Hepatocyte (in vitro differentiated cells): ENCODE measurements at places on chromosomes 13 and 19. TPM values are rescaled to one million over a fixed set of nuclear protein-coding genes. Genes with fewer than 3 reads are reported as not detected.

DNA sequence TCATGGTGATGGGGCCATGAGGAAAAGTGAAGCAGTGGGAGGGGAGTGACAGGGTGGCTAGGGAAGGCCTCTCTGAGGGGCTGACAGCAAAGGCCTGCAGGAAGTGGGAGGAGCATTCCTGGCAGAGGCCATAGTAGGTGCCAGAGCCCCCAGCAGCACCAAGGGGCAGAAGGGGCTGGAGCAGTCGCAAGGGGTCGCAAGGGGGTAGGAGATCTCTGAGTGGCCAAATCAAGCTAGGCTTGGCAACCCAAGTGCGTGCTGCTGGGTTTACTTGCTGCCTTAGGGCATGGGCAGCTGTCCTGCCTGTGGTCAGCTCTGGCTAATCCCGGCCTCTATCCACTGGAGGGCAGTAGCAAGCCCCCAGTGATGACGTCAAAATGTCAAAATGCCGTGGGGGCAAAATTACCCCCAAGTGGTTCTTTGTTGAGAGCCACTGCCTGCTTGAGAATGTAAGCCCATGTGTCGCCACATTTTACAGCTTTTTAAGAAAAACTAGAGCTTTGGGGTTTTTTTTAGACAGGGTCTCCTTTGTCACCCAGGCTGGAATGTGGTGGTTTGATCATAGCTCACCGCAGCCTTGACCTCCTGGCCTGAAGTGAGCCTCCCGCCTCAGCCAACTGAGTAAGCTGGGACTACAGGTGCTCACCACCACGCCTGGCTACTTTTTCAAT is 11.8 kb downstream of the CCDC97 start:
- DNase-seq, result peak; percentile 60

DNA sequence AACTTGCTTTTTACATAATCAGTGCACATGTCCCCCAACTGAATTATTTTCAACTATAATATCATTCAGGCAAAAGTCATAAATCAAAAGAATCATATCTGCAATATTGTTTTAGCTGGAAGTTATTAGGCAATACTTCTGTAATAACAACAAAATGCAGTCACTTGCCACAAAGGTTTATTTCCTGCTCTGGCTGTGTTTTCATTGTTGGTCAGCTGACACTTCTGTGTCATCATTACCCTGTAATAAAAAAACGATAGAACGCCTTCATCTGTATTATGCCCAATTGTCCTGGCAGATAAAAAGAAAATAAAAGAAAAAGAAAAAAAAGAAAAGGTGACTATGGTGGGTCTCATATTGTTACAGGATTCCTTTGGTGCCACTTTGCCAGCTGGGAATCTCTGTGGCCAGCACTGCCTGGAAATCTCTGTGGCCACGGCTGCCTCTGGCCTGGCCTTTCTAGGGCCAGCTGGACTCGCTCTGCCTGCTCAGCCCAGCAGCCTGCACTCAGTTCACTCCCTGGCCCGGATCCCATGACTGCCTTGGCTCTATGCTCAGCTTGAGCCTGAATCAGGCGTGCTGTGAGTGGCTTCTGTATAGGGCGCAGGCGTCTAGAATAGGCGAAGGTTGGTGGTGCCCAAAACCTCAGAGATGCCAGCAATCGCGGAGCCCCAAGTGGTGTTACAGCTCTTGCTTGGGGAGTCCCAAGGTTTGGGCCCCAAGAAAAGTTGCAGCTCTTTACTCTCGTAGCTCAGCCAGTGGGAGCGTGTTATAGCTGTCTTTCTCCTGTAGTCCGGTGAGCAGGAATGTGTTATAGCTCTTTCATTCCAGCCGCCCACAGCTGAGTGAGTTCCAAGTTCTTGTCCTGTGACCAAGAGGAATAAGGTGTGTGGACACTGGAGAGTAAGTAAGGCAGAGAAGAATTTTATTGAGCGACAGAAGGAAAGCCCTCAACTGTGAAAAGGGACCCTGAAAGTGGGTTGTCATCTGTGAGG is 1227.1 kb downstream of the SLITRK1 start:
- no peak for DNase-seq

- no peak for DNase-seq
Measured at GRCh38 chr19:17484520-17485185, 14.3 kb downstream of the SLC27A1 start.

DNA sequence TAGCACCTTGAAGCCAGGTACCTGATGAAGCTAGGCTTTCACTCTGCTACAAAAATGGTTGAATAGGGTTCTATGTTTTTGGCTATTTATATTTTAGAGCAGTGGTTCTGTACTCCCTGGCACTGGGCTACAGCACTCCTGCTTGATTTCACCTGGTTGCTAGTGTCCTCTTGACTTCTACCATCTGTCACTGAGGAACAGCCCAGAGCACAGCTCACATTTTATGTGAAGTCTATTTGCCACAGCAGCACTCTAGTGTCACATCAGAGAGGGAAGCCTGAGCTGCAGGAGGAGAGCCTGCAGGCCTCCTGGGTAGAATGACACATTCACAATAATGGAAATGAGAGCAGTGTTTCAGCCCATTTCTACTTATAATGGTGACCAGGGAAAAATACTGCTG is 184.2 kb downstream of the ZNF486 start:
- no peak for DNase-seq

- peak; percentile 80 for DNase-seq
Measured at GRCh38 chr19:10817291-10818038, 18.5 kb downstream of the TMED1 start.

GRCh38 chr19:19261350-19262189 is 11.5 kb downstream of the TM6SF2 start:
- DNase-seq, result peak; percentile 52

DNA sequence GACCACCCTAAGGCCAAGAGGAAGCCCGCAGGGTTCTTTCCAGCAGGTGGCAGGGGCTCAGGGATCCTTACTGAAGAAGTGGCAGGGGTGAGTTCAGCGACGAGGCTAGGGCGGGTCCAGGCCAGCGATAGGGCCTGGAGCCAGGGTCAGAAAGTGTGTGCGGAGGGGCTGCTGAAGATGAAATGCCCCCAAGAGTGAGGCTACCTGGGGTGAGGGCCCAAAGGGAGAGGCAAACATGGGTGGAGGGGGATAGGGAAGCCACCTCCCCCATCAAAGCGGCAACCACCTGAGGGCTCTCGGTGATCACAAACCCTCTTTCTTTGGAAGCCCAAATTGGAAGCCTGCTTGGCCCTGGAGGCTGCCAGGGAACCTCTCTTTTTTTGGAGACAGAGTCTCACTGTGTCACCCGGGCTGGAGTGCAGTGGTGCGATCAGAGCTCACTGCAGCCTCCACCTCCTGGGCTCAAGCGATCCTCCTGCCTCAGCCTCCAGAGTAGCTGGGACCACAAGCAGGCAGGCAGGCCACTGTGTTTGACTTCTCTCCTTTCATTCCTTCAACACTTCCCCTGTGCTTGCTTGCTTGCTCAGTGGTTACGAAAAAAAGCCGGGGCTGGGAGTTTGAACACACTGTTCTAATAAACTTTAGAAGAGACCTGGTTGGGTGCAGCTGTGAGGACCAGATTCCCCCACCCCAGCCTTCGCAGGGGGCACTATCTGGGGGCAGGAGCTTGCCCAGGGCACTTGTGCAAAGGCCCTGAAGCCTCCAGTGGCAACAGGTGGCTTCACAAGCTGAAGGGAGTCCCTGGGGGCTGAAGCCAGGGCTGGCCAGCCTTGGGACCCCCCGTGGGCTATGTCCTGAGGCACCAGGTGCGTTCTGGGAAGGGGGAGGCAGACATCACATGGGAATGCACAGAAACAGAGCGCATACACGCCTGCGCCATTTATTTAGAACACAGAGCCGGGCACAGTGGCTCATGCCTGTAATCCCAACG is 1.4 kb upstream of the ATP8B3 start:
- no peak for DNase-seq

GRCh38 chr19:38032151-38032550 is 125.1 kb downstream of the SIPA1L3 start:
- no peak for DNase-seq

GRCh38 chr13:98449273-98449672 is 127.6 kb downstream of the STK24 start:
- DNase-seq, result no peak

TYROBP gene
- 2.8 and 5.9 TPM in 2 replicates for total RNA-seq

GRCh38 chr13:103153466-103153865 is 87.2 kb upstream of the SLC10A2 start:
- DNase-seq, result no peak

DNA sequence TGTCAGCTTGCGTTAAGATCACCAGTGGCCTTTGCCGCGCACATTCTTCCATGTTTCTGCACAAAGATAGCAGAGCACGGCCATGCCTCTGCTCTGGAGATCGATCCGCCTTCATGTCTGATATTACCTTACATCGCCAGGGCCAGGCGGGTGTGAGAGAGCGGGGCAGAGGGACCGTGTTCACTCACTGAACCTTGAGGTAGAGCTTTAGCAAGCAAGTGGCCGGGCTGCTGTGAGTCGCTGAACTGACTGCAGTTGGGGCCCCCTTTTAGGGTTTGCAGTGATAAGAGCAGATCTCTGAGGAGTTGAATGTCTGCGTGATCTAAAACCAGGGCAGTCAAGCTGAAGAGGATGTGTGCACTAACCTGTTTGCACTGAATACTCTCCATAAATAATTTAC is 275.4 kb upstream of the OBI1 start:
- no peak for DNase-seq

GRCh38 chr19:5718579-5719273 is 1.2 kb downstream of the LONP1 start:
- DNase-seq, result peak; percentile 70

- DNase-seq, result peak; percentile 3
Measured at GRCh38 chr19:43776286-43776685, 4.5 kb downstream of the KCNN4 start.
